Glutamatergic neuron (in vitro differentiated cells): ENCODE measurements at places on chromosomes 4 and X.
A peak's percentile ranks its signal among the peaks of the same experiment; 100 is the strongest.

GRCh38 chrX:13747836-13748235 is 13.3 kb downstream of the OFD1 start:
- DNase-seq, result peak; percentile 20

- DNase-seq, result no peak
Observed at GRCh38 chrX:18542905-18543304, 117.5 kb downstream of the CDKL5 start.

DNA sequence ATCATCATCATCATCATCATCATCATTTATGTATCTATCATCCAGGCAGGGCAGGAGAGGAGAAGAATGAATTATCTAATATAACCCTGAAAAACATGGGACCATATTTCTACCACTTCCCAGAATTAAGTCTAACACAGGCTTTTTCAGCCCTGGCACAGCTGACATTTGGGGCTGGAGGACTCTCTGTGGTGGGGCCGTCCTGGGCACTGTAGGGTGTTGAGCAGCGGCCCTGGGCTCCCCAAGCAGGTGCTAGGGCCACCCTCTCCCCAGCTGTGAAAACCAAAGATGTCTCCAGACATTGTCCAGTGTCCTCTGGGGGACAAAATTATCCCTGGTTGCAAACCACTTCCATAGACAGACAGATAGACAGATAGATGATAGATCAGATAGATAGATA is 288.4 kb downstream of the CRLF2 start:
- no peak for DNase-seq

- DNase-seq, result no peak
Observed at GRCh38 chrX:13852001-13852695, 35.3 kb upstream of the GPM6B start.

- DNase-seq, result no peak
Observed at GRCh38 chr4:24662542-24662941, 78.2 kb upstream of the DHX15 start.

- no peak for DNase-seq
Observed at GRCh38 chr4:112966701-112967488, 82.6 kb upstream of the ANK2 start.

- DNase-seq, result peak; percentile 42
Observed at GRCh38 chr4:139889901-139890300, 224.3 kb downstream of the MGST2 start.

DNA sequence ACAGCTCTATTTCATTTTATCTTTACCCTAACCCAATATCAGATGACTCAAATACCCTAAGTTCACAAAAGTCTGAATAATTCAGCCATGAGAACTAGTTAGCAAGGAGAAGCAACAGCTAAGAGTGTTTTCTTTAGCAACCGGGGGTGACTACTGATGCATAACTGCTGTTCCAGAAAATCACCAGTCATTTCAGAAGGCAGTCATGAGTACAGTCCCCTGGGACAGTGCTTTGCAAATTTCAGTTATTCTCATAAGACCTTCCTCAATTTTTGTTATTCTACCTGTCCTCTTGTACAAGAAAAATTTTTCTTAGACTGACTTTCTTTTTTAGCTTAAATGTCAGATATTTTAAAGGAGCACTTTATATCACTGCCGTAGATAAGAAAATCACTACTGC is 16.4 kb downstream of the BANK1 start:
- no peak for DNase-seq

GRCh38 chrX:151753313-151754046 is 18.9 kb downstream of the CNGA2 start:
- peak; percentile 66 for DNase-seq

- DNase-seq, result no peak
Observed at GRCh38 chr4:139794158-139794954, 128.7 kb downstream of the MGST2 start.

GRCh38 chr4:149884529-149885181 is 69.0 kb upstream of the IQCM start:
- DNase-seq, result no peak

- DNase-seq, result no peak
Observed at GRCh38 chr4:182642831-182643230, 274.4 kb downstream of the DCTD start.

DNA sequence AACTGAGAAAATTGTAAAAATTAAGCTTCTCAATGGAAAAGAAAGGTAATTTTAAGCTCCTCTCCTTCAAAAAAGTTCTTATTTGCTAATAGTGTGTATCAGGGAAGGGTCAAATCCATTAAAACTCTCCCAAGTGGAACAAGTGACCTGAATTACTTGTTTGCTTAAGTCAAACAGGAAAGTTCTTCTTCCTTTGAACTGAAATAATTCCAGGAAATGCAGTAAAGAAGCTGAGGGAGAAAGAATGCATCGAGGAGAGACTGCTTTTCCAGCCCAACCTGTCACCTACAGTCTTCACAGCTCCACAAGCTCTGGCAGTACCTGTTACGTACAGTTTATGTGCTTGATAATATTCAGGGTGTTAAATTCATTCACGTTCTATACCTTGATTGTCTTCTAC is 131.1 kb downstream of the KLHL8 start:
- no peak for DNase-seq

- no peak for DNase-seq
Observed at GRCh38 chr4:126850286-126850685, 782.5 kb upstream of the INTU start.

GRCh38 chr4:87239821-87240220 is 19.4 kb upstream of the KLHL8 start:
- no peak for DNase-seq

DNA sequence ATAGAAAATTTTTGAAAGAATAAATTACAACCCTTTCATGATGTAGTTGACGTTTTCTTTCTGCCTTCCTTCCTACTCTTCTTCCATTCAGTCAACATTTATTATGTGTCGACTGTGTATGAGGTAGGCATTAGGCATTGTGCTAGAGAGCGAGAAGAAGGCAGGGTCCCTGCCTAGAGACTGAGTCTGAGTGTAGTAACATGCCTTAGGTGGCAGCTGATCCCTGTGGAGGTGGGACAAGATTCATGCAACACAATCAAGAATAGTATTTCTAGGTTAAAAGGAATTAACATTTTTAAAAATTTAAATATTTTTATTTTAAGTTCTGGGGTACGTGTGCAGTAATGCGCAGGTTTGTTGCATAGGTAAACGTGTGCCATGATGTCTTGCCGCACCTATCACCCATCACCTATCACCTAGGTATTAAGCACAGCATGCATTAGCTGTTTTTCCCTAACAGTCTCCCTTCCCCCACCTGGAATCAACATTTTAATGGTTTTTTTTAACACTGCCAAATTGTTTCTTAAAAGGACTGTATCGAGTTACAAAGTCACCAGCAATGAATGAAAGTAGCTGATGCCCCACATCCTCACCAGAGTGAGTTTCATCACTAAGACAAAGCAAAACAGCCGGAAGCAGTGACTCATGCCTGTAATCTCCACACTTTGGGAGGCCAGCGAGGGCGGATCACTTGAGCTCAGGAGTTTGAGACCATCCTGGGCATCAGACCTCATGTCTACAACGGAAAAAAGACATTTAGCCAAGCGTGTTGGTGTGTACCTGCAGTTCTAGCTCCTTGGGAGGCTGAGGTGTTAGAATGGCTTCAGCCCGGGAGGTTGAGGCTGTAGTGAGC is 84.0 kb downstream of the WWC2 start:
- DNase-seq, result peak; percentile 33

DNA sequence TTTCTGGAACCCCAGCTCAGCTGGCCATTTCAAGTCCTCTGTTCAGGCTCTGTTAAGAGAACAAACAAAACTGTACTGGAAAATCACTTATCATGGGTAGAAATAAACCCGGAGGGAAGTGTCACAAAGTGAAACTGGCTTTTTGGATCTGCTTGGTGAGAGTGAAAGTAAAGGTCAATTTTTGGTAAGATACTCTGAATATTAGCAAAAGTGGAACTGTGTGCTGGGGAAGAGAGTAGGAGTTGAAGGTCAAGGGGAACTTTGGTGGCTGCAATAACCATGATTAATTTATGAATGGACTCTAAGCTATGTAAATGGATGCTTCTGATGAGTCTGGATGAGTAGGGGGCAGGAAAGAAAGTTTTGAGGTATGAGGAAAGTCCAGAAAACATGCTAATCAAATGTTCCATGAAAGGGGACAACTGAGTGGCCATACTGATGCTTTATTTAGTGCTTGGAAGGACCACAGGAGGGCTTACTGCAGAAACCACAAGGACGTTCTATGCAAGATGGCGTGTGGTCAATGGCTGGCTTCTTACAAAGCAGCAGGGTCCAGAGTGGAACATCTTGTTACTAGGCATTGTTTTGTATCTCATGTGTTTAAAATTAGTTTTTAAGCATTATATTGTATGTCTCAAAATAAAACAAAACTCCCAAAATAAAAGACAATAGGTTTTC is 36.8 kb upstream of the TNIP3 start:
- DNase-seq, result no peak

- DNase-seq, result no peak
Observed at GRCh38 chrX:129690435-129690834, 35.7 kb upstream of the APLN start.

DNA sequence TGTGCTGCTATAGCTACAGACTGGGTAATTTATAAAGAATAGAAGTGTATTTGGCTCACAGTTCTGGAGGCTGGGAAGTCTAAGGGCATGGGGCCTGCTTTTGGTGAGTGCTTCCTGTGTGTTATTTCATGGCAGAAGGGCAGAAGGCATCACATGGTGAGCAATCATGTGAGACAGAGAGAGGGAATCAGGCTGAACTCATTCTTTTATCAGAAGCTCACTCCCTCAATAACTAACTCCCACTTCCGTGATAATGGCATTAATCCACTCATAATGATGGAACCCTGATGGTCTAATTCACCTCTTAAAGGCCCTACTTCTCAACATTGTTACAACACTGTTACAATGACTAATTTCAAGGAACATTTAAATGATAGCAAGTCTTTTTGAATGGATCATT is 129.4 kb downstream of the FAT4 start:
- no peak for DNase-seq

DNA sequence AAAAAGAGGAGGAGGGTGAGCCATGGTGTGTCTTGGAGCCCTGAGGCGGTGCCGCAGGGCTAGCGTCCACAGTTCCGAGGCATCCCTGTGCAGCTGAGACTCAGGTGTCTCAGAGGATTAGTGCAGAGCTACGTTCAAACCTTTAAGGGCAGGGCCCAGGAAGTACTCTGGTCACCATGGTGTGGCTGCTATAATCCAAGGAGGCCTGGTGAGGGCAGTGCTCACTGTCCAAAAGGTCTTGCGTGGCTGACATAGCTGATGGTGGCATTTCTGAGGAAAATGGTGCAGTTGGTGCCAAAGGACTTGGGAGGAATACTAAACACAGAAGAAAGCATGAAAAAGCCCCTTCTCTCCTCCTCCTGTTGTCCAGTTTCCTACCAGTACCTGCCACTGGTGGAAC is 146.9 kb downstream of the DCHS2 start:
- DNase-seq, result peak; percentile 25

- DNase-seq, result no peak
Observed at GRCh38 chr4:86856896-86857295, 7.7 kb upstream of the SLC10A6 start.

DNA sequence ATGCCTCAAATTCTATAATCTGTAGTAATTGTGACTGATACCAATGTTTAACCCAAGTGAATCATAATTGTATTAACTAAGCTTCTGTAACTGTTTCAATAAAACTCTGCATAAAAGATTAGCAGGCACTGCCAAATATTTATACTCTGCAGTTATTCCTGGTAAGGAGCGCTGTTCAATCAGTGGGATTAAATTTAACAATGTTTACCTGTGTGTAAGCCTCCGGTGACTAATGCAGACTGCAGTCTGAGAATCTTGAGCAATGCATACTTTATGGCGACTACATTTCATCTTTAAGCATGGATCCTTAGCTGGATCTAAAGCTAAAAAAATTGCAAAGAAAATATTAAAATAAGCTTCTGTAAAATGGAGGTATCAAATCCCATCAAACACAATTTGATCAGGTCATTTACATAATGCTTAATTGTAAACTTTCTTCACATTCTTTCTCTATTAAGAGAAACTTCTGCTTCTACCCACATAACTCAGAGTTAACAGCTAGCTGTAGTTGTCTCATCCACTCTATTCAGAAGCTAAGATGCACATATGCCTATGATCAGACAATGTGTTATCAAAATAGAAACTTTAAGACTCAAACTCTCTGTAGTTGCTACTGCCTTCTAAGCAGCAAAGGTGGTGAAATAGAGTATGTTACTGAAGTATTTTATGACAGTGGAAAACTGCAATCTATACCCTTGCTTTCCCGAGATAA is 234.0 kb downstream of the SPOCK3 start:
- no peak for DNase-seq

DNA sequence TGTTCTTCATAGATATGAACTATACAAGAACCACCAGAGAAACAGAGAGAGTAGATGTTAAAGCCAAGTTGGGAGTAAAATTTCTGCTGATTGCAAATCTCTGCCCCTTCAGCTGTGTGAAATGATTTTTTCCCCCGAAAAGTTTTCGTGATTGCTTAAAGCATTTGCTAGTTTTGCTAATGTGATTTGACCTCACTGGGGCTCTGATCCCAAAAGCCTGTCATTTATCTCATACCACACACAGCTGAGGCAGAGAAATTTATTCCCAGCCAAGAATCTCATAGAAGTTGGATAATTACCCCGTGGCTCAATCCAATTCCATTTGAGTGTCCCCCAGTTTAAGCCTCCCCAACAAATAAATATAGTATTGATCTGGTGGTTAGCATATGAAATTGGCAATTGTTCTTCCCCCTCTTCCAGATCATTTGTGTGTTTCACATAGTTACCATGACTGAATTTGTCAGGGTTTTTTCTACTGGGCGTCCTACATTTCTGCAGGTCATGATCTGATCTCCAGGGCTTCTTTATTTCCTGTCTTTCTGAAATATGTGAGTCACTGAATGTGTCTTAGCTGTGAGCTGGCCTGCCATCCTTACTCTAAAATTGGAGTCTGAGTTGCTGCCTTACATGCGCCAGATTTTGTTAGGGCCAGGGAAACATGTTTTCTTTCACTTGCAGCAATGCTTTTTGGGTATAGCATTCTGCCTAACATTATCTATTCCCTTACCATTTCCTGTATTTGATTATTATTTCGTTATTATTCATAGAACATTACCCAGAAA is 167.5 kb upstream of the FRMPD4 start:
- no peak for DNase-seq

DNA sequence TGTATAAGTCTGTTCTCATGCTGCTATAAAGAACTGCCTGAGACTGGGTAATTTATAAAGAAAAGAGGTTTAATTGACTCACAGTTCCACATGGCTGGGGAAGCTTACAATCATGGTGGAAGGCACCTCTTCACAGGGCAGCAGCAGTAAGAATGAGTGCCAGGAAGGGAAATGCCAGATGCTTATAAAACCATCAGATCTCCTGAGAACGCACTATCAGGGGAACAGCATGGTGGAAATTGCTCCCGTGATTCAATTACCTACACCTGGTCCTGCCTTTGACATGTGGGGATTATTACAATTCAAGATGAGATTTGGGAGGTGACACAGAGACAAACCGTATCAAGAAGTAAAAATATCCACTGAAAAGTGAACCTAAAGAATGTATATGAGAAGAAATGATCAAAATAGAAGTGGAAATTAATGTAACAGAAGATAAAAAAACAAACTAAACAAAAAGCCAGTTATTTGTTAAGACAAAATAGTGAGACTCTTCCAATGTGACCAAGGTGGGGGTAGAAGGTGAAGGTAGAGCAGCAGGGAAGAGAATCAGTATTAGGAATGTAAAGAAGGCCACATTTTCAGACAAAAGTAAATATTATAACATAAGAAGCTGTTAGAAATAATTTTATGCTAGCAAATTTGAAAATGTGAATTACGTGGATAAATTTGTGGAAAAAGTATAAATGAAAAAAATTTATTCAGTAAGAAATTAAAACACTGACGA is 372.9 kb downstream of the NKX6-1 start:
- DNase-seq, result no peak
